ENCODE measurements at places on chromosomes 16 and 17.

GRCh38 chr17:17719966-17720543, 38.8 kb downstream of the RAI1 start:
- DNase-seq = no peak

GRCh38 chr17:37338847-37339246, 36.9 kb upstream of the C17orf78 start:
- no peak for DNase-seq

- DNase-seq = no peak
Measured at GRCh38 chr16:97822-98221, 19.8 kb downstream of the MPG start.

DNA sequence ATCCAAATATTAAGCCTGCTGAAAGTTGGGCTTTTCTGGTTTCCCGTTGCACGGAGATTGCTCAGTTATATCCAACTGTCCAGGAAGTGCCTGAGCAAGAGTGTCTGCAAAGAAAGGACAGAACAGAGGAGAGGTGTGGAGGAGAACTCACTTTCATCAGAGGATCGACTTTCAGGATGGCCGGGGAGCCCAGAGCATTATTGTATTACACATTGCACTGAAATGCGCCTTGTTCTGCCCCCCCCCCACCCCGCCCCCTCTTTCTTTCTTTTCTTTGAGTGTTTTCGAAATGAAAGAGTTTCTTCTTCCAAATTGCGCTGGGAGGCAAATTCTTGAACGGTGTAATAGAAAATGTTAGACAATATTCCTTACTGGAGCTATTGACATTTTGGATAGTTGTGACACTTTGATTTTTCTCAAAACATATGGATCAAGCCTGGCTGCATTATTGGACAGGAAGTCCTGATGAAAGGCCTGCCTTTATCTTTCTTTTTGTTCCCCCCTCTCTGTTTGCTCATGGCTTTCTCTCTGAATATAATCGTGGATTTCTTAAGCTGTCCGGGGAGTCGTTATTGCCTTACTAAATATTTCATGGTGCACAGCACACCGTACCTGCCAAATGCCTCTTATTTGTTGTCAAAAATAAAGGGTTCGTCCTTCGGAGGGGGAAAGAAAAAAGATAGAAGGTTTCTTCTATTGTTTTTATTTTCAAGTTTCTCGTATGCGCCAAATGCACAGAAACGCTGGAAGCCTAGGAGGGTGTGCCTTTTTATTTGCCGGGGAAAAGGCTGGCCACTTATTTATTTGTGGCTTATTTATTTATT, 110.8 kb downstream of the IRX3 start:
- no peak for DNase-seq

GRCh38 chr17:41835214-41835799, 725 bp downstream of the NT5C3B start:
- no peak for DNase-seq

DNA sequence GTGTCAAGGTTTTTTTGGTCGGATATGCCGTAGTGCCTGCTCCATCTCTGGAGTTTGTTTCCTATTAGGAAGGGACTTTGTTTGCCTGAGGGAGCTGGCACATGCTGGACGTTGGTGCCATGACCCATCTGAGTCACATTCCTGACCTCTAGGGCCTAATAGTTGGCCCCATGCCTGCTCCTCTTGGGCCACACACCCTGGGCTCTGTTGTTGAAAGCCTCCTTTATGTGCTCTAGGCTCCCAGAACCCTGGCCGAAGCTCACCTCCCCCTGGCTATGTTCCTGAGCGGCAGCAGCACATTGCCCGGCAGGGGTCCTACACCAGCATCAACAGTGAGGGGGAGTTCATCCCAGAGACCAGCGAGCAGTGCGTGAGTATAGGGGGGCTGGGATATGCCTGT, 18.4 kb downstream of the LIMD2 start:
- no peak for DNase-seq

- no peak for DNase-seq
Measured at GRCh38 chr17:72119873-72120641, 763 bp upstream of the SOX9 start.

DNA sequence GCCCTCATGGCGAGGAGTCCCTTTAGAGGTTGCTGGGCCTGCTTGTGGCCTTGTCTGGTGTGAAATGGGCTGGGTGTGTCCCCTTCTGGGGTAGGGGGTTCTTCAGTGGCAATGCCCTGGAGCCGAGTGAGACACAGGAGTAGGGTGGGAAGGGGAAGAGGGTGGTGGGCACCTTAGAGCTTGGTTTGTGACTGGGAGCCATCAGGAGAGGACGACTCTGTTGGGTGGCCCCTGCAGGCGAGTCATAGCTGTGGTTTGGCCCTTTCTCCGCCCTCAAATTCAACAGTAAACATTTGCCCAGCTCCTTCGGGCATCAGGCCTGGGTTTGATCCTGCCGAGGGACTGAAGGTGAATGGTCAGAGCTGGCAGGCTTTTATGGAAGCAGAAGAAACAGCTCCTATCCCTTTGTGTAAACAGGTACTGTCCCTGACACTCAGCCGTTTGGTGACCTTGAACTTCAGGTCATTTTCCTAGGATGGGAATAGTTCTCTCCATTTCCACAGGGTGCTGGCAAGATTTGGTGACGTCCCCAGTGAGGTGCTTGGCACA, 2.9 kb downstream of the E4F1 start:
- no peak for DNase-seq

- DNase-seq = no peak
Measured at GRCh38 chr16:89176147-89176690, 4.7 kb downstream of the CDH15 start.

GRCh38 chr17:43092901-43093300, 32.3 kb downstream of the BRCA1 start:
- DNase-seq = no peak

GRCh38 chr17:38619937-38620550, 14.3 kb upstream of the SRCIN1 start:
- DNase-seq = no peak

GRCh38 chr16:58074657-58075056, 49.1 kb downstream of the MMP15 start:
- DNase-seq = no peak

- DNase-seq = no peak
Measured at GRCh38 chr17:35694906-35695305, 36.5 kb upstream of the RASL10B start.

DNA sequence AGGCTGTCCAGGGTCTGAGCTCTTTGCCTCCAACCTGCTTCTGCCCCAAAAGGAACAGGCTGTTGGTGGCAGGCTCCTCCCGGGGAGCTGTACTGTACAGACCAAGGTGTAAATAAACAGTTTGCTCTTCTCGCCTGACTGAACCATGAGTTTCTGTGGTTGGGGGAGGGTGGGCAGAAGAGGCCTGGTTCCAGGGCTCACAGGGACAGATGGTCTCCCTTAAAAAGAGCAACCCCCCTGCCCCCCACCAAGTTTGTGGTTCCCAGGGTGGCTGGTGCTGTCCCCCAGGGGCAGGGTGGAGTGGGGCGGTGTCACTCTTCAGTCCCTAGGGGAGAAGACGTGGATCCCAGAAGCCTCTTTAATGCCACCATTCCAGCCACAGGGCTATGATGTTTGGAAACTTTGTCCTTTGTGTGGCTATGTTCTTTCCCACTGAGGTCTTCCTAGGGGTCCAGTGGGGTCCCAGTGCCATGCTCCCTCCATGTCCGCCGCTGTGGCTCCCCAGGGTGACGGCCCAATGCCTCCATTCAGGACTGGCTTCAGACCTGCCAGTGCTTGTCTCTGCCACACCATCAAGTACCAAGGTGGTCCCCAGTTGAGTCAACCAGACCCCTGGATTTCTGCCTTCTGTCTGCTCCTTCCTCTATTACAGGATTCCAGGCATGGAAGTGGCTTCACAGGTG, 146.7 kb downstream of the RAB11FIP4 start:
- DNase-seq = no peak

- no peak for DNase-seq
Measured at GRCh38 chr17:34408439-34408838, 45.4 kb upstream of the CCL1 start.

- no peak for DNase-seq
Measured at GRCh38 chr17:76195281-76196096, 44.8 kb downstream of the RNF157 start.

DNA sequence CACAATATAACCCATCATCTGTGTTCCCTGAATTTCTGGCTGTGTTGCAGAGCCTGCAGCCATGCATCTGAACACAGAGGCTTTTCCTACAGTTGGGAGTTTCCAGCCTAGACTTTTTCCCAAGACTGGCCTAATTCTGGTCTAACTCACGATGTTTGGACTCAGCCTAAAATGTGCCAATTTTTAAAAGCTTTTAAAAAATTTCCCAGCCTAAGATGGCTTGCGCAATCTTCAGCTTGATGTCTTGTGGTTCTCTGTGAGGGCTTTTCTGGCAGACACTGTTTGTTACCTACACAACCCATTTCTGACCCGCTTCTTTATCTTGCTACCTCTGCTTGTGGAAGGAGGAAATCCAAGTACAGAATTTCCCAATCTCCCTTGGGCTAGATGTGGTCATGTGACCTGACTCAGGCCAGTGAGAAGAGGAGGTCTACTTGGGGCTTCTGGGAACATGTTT, 72.7 kb upstream of the GAS7 start:
- DNase-seq = no peak

GRCh38 chr16:18983565-18984434, at the start of gene TMC7:
TMC7 (plus strand) TSS chr16:18983934; CDS start chr16:18984064, 130 bp downstream.
- DNase-seq = peak; percentile 15

DNA sequence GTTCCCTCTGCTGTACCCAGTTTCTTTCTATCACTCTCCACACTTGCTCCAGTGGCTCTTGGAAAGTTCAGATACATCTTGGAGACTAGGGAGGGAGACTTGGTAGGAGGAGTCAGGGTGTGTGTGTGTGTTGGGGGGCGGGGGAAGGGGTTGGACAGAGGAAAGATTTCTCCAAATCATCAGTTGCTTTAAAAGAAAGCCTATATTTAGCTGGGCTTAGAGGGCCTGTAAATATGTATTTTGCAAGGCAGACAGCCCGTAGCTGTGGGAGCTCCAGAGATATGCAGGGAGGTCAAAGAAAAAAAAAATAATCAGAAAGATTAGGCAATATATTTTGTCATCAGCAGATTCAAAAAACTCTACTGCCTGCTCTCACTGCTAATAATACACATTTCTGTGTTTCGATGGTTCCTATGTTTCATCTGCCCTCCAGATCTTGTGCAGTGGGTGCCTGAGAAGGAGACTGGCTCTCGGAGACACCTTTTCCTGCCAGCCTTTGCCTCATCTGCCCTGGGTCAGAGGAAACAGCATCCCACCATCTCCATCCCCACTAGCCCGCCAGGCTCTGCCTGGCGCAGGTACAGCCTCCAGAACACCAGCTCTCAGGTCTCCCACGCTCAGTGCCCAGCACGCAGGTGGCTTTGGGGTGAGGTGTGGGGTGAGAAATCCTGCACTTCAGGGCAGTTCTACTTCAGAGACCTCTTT, 4.8 kb upstream of the PPP1R9B start:
- no peak for DNase-seq

- DNase-seq = no peak
Measured at GRCh38 chr16:9650284-9650683, 531.9 kb downstream of the GRIN2A start.
